Upper lobe of right lung (tissue), 1 donor: ENCODE measurements at places on chromosomes 1 and 21. TPM values are rescaled to one million over a fixed set of nuclear protein-coding genes. Genes with fewer than 3 reads are reported as not detected.

Gene NUDT4B
- total RNA-seq = 1.8 TPM

Gene UCK2
- 14.7 TPM for total RNA-seq

Gene TRIM67
- not detected for total RNA-seq

Gene CELA2B
- not detected for total RNA-seq

Gene KLHL17
- total RNA-seq = 17.0 TPM

Gene ACTA1
- total RNA-seq = not detected

Gene HORMAD1
- total RNA-seq = 1.2 TPM

Gene SLC1A7
- total RNA-seq = 0.26 TPM

Gene NBPF12
- 14.2 TPM for total RNA-seq

Gene THEMIS2
- 89.6 TPM for total RNA-seq

Gene EXO1
- total RNA-seq = 0.32 TPM

Gene SHISA4
- 8.6 TPM for total RNA-seq

Gene FCRL6
- 3.2 TPM for total RNA-seq

Gene WNT9A
- total RNA-seq = 10.2 TPM
